C1 segment of cervical spinal cord (tissue), 14 donors: ENCODE measurements at places on chromosomes 1 and 21.

DNA sequence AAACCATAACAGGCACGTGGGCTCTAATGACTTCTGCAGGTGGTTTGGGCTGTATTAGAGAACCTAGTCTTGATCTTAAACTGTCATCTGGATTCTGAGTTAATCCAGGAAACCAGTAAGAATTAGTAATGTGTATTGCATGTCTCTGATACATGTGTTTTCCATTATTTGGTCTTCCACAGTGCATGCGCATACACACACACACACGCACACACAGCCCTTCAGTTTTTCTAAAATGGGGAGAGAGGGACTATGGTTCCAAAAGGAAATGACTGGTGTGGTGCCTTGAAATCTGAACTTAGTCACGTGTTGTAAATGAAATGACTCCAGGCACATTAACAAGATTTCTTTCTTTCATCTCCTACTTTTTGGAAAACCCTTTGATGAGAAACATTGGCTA lies 67.6 kb downstream of the OLFML2B start:
- DNase-seq = no peak

DNA sequence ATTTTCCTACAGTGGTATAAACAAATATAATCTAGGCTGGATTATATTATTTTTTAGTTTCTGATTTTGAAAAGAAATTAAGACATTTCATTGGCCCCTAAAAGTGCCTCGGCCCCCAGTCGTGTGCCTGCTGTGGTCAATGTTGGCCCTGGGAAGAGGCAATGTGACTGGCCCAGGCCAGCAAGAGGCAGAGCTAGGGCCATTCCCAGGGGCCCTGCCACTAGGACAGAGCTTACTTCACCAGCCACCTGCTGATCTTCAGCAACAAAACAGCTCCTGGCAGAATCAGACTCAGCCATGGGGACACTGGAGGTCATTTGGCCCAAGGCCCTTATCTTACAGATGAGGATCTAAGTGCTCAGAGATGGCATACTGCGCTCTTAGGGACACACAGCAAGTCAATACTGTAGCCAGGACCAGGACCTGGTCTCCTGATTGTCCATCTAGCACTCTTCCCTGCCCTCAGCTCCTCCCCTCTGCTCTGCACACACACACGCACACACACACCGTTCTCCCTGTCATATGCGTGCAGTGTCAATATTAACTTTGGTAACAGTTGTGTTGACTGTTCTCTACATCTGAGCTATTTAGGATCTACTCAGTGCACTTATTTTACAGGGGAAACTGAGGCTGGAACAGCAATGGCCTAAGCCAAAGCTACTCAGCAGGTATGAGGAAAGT lies 16.6 kb upstream of the KLHDC7A start:
- no peak for DNase-seq

DNA sequence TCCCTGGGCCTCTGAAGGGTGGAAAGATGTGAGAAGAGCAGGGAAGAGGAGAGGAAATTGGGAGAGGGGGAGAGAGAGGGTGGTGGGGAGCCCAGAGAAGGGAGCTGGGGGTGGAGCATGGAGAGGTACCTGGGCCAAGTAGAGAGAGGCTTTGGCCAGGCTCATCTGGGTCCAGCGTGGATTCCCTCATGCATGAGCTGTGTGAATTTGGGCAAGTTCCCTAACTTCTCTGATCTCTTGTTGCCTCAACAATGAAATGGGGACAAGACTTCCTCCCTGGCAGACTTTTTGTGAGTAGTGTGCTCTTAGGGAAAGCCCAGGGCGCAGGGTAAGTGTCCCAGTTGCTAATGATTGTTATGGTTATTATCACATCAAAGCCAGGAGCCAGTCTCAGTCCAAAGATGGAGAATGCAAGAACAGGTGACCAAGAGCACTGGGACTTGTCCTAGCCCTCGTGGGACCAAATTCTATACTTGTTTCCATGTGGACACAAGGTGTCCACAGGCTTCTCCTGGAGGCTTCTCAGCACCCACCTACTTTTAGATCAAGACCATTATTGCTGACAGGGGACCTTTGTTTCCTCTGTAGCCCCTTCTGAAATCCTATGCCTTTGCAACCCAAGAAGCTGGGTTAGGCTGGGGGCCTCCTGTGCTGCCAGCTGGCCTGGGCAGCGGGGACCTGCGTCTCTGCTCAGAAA lies 13.9 kb downstream of the IL6R start:
- DNase-seq = no peak

GRCh38 chr1:97685360-97685759 lies 235.5 kb downstream of the DPYD start:
- DNase-seq = no peak

- no peak for DNase-seq
Observed at GRCh38 chr1:34774957-34775356, 6.1 kb upstream of the GJB3 start.

- DNase-seq = no peak
Observed at GRCh38 chr1:159921700-159922504, 3.4 kb downstream of the TAGLN2 start.

DNA sequence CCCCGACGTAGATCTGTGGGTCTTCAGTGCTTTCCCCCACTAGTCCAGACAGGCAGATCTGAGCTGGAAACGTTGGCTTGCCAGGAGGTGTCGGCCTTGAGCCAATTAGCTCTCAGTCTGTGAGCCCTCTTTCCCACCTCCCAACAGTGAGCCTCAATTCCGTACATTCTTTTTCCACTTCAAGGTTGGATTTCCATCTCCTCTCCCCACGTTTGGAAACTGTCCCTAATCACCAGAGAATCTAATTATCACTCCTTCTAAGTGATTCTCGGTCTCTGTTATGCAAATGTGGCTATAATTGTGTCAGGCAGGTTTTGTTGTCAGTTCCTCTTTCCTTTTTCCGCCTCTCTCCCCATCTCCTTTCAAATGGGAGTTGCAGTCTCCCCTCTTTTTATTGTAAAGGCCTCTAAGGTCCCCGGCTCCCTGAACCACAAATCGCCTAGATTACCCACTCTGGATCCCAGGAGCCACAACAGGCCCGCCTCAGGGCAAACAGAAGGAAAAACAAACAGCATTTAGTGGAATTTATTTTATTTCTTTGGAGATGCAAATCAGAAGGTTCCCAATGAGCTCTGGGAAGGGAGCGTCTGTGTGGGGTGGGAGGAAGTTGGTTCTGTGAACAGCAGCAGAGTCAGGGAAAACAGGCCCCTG lies 29.4 kb upstream of the LRRN2 start:
- DNase-seq = no peak

GRCh38 chr1:57206038-57206437 lies 217.8 kb downstream of the DAB1 start:
- no peak for DNase-seq

GRCh38 chr1:231421546-231421970 lies 529 bp downstream of the EGLN1 start:
- DNase-seq = peak; percentile 38

DNA sequence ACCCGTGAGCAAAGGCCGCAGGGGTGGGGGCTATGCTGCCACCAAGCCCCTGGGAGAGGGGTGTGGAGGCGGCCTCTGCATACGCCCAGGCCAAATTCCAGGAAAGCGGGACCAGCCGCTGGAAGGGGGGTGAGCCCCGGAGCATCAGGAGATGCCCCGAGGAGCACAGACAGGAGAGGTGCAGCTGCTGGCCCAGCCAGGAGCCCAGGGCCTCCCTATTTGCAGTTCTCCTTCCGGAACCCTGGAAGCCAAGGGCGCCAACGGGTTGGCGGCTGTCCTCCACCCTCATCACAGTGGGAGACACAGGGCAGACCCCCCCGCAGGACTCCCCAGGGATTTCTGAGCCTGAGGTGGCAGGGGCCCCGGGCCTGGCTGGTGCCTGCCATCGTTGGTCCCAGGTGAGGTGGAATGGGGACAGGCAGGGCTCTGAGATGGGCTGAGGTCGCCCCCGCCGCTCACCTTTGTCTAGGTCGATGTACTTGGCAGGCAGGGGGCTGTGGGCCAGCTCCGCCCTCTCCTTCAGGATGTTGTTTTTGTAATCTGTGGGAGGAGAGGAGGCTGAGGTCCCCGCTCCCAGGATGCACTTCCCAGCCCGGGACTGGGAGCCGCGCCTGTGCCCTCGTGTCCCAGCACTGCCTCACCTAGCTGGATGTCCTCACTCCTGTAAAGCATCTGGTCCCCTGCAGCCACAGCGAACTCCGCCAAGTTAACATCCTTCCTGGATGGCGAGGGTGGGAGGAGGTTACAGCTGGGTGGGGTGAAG lies 4.4 kb upstream of the DVL1 start:
- no peak for DNase-seq

- no peak for DNase-seq
Observed at GRCh38 chr1:33050221-33051076, 13.8 kb upstream of the AK2 start.

- DNase-seq = no peak
Observed at GRCh38 chr1:67816506-67816905, 16.8 kb downstream of the GNG12 start.

- DNase-seq = no peak
Observed at GRCh38 chr1:210294999-210295745, 33.5 kb upstream of the HHAT start.

DNA sequence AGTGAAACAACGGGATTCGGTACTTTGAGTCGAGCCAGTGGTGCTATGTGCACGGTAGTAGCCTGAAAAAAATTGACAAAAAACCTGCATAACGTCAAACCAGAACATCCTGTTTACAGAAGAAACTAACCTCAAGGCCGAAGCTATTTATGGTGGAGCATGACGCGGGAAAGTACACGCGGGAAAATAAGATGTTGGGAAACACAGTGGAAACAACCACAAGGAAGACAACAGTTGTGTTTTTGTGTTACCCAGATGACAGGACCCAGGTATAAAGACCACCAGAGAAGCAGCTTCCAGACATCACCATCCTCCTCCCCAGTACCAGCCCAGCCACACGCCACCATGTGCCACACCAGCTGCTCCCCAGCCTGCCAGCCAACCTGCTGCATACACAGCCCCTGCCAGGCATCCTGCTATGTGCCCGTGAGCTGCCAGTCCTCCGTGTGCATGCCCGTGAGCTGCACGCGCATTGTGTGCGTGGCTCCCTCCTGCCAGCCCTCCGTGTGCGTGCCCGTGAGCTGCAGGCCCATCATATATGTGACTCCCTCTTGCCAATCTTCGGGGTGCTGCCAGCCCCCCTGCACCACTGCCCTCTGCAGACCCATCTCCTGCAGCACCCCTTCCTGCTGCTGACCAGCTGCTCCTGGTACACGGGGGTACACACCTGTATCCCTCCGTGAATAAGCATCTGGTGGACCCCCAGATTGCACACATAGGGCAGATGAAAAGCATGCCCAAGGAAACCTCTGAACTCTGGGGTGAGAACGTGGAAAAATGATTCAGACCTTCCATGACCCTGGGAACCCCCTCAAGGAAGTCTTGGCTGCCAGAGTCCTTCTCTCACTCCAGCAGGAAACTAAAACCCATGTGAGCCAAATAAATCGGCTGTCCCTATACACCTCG lies at the start of gene KRTAP12-3:
Gene KRTAP12-3, plus strand, starts transcription at position 298 of the 906 bp plus-strand sequence. Its CDS starts 48 bp downstream, at position 346.
- DNase-seq = no peak

DNA sequence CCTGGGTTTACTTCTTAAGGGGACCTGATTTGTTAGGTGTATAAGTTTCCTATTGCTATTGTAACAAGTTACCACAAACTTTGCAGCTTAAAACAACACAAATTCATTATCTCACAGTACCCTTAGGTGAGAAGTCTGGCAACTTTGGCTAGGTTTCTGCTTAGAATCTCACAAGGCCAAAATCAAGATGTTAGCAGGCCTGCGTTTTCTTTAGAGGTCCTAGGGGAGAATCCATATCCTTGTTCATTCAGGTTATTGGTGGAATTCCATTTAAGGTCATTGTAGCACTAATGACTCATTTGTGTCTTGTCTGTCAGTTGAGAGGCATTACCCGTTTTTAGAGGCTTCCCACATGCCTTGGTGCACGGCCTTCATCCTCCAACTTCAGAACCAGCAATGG lies 8.2 kb upstream of the SH2D1B start:
- DNase-seq = no peak

- no peak for DNase-seq
Observed at GRCh38 chr1:33468967-33469366, 3.5 kb upstream of the ZSCAN20 start.

DNA sequence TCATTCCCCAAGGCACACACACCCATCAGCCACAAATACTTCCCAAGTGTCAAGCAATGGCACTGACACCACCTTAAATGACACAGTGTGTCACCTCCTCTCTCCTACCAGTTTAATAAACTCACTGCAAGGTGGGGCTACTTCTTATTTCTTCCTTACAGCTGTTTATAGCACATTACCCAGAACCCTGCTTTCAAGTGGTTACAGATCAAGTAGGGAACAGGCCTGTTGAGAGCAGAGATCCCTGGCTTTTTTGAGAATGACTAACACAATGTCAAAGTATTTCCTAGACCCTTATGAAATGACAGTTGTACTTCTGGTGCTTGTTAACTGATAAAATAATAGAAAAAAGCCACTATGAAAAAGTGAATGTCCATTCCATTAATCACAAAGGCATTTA lies 19.8 kb downstream of the ZBTB17 start:
- no peak for DNase-seq

DNA sequence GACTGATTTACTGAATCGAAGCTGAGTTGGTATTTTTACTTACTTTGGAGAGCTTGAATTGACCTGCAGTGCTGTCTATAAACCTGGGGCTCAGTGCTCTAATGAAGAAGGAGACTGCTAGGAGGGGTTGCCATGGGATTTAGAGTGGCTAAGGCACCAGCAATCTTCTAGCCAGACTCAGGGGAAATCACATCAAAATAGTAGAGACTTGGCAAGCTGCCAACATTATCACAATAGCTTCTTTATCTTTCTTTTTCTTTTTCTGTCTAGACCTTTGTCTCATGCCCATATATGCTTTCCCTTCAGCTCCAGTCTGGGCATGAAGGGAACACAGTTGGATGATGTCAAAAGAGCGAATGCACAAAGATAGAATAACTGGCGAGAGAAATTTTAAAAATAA lies 301.1 kb upstream of the DPYD start:
- no peak for DNase-seq

- DNase-seq = no peak
Observed at GRCh38 chr21:15352009-15352408, 287.2 kb upstream of the NRIP1 start.

GRCh38 chr1:179545321-179545720 lies 30.4 kb downstream of the NPHS2 start:
- no peak for DNase-seq

DNA sequence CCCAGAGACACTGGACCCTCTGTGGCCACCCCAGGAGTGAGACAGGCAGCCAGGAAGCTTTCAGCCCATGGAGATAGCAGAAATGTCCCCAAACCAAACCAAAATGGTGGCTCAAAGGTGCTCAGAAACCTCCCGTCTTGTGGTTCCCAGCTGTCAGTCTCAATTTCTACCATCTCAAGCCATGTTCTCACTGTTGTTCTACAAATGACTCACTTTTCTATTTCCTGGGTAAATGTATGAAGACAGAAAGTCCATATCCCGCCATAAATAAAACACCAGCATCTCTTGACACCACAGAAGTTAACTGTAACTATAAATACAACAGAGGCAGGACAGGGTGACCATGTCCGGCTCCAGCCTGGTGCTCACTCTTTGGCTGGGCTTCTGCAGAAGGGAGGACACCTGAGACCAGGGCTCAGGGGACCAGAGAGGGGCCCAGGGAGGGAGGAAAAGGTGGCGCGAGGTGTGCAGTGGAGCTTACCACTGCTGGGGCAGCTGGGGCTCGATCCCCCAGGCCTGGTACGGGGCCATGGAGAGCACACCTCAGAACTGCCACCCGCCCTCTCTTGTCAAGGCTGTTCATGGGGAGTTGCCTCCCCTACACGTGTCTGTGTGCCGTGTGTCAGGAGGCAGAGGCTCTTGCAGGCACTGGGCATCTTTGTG lies 43.6 kb downstream of the EPHB2 start:
- DNase-seq = no peak

GRCh38 chr1:224922404-224923164 lies 6.9 kb upstream of the DNAH14 start:
- DNase-seq = no peak

- DNase-seq = no peak
Observed at GRCh38 chr1:183019860-183020259, 3.4 kb upstream of the LAMC1 start.
